ENCODE measurements at places on chromosomes 1 and 21.

- DNase-seq, result no peak
Observed at GRCh38 chr21:16113052-16113715, 383.4 kb downstream of the USP25 start.

DNA sequence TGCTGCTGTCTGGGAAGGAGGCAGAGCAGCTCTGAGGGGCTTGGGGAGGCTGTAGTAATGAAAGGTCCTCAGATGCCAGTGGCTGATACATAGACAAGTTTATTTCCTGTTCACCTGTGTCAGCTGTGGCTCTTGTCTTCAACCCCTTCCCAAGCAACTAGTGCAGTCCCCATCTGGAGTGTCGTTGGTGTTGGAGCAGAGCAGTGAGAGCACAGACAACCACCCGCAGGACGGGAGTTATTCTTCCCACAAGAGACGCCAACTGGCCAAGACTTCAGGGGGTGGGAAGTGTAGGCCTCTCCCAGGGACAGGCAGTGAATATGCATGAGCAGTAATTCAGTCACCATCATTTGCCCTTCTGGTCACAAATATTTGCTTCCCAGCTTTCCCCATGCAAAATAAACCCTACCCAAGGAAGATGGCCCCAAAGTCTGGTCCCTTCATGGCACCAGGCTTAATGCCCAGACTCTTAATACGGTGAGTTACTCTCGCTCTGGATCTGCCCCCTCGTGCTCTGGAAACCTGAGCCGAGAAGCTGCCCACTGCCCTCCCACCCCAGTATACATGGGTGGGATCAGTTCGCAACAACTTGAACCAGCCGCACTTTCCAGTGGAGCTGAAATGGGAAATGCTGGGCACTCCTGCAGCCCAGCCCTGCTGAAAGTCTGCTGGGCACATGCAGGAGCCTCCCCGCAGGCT, 153.5 kb upstream of the COL6A1 start:
- no peak for DNase-seq

- no peak for DNase-seq
Observed at GRCh38 chr1:44973645-44974044, 12.8 kb downstream of the EIF2B3 start.

DNA sequence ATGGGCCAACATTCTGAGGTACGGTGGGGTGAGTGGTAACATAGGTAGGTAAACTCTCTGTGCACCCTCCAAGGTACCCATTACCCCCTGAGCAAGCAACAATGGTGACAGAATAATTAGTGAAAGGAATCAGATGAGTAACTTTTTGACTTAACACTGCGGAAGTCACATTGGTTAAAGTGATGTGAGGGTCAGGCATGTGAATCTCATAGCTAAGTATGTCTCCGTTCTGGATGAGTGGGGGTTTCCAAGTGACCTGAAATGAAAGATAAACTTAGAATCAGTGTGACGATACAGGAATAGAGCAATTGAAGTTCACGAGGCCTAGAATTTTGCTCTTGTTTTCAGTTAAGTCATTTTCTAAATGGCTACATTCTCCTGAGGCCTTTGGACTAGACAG, 311.7 kb downstream of the KCTD3 start:
- DNase-seq, result no peak

- no peak for DNase-seq
Observed at GRCh38 chr1:208036106-208036808, 125.3 kb upstream of the CD34 start.

DNA sequence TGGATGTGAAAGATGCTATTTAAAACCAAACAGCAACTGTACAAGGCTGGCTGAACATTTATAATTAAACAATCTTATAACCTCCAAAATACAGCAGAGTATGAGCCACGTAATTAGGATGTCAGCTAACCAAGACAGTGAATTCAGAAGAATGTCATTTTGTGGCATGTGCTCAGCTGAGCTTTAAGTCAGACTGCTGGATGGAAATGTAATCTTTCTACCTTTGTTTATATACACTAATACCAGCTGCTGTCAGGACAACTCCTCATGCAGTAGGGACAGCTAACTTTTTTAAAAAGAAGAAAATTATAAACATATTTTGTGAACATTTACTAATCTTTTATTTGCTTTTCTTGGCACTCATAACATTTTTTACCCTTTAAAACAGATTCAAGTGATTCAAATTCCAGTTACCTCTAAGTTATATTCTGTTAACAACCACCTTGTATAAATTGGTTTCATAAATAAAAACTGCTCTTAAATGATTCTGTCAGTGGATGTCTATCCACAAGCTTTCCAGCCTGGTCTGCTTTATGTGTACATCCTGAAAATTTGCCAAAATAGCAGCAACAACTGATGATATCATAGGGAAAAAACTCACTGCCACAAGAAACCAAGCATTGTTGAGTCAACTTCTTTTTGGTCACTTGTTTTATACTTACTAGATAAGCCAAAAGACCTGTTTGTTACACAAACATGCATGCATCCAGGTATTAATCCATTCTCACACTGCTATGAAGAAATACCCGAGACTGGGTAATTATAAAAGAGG, 36.1 kb downstream of the DPH5 start:
- DNase-seq, result no peak

Measured in C1 segment of cervical spinal cord (tissue), 14 donors.